ENCODE measurements at places on chromosomes 1 and 21.

DNA sequence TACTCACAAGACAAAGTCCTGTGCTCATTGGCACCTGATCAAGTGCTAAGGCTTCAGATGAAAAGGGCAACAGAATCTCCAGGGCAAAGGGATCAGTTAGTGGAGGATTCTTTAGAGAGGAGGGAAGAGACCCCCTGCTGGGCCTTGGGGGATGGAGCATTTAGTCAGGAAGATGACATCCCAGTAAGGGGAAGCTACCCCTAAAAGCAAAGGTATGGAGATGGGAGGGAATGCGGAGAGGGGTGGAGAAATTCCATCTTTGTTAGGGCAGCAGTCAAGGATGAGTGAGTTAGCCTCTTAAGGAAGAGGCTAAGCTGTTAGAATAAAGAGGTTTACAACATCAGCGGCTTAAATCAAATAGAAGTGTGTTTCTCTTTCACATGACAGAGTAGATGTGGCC, 67.4 kb downstream of the ST6GALNAC3 start:
- no peak for DNase-seq

GRCh38 chr1:37705399-37705798, 13.1 kb downstream of the CDCA8 start:
- DNase-seq = no peak

DNA sequence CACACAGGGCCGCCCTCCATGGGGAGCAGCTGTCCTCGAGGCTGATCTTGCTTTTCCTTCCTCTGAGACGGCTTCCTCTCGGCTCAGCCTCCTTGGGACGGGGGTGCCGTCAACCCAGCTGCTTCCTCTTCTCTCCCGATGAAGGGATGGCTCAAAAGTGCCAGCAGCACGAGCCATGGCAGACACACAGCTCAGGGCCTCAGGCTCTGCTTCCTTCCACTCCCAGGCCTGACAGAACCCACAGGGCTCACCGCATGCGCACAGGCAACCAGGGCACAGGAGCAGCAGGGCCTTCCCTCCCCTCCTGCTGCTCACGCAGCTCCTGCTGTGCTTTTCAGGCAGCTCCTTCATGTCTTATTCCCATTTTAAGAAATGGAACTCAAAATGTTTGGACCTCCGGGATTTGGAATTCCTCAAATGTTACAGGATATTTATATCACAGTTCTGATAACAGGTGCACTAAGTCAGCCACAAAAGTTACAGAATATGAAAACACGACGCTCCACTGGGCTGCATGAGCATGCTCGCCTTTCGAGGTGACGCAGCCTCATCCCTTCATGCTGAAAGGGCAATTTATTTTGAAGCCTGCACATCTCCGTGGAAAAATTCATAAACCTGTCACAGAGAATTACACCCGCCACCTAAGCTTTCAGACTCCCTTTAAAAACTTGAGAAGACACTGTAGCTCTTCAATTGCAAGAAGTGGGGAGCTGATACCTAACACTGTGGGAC, 84.4 kb downstream of the HSF2BP start:
- DNase-seq = no peak

DNA sequence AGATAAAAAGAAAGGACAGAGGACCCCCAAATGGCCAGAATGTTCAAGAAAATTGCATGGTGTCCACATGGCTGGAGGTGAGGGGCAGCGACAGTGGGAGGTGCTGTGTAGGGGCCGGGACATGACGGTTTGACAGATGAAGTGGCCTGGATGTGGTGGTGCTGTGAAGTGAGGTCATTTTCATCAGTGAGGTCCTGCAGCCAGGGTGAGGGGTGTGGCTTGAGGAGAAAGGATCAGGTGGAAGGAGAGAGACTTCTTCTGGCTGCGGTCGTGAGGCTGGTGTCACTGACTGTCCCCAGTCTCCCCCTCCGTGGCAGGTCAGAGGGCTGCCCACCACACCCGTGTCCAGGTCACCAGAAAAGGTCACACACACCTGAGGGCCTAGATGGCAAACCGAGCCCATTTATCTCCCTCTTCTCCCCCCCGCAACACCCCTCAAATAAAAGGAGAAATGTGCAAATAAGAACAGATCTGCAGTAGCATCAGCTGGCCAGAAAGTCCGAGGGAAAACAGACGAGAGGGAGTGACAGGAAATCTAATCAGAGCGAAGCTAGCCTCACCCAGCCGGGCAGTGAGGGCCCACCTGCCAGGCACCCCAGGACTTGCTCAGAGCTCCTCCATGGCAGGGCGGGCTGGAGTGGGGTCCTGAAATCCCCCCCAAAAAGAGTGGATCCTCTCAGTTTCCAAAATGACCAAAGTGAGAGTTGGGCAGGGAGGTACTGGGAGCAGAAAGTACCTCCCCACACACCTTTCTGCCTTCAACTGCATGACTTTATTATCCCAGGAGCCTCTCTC, 148.5 kb upstream of the EDN2 start:
- DNase-seq = no peak

DNA sequence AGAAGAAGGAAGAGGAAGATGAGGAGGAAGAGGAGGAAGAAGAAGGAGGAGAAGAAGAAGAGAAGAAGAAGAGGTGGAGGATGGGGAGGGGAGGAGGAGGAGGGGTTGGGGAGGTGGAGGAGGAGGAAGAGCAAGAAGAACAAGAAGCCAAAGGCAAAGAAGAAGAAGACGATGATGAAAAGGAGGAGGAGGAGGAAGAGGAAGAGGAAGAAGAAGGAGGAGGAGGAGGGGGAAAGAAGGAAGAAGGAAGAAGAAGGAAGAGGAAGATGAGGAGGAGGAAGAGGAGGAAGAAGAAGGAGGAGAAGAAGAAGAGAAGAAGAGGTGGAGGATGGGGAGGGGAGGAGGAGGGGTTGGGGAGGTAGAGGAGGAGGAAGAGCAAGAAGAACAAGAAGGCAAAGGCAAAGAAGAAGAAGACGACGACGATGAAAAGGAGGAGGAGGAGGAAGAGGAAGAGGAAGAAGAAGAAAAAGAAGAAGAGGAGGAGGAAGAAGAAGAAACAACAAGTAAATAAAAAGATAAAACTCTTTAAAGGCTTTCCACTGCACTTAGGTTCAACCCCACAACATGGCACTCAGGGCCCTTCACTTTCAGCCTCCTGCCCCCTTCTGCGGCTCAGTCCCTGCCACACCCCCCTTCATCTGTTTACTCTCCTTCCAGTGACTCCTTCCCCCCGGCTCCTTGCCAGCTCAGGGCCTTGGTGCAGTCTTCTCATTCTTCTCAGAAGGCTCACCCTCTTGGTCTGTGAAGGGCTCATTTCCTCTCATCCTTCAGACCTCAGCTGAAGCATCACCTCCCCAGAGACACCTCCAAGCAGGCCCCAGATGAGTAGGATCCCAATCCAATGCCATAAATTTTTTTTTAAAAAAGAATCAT, 114.0 kb downstream of the KCNN3 start:
- no peak for DNase-seq

DNA sequence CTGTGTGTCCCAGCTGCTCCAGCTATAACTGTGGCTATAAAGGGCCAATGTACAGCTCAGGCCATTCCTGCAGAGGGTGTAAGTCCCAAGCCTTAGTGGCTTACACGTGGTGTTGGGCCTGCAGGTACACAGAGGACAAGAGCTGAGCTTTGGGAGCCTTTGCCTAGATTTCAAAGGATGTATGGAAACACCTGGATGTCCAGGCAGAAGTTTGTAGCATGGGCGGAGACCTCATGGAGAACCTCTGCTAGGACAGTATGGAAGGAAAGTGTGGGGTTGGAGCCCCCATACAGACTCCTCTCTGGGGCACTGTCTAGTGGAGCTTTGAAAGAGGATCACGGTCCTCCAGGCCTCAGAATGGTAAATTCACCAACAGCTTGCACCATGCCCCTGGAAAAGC, 113.9 kb downstream of the RGS21 start:
- DNase-seq = no peak

GRCh38 chr1:67747671-67748546, 62.9 kb downstream of the GADD45A start:
- DNase-seq = no peak

DNA sequence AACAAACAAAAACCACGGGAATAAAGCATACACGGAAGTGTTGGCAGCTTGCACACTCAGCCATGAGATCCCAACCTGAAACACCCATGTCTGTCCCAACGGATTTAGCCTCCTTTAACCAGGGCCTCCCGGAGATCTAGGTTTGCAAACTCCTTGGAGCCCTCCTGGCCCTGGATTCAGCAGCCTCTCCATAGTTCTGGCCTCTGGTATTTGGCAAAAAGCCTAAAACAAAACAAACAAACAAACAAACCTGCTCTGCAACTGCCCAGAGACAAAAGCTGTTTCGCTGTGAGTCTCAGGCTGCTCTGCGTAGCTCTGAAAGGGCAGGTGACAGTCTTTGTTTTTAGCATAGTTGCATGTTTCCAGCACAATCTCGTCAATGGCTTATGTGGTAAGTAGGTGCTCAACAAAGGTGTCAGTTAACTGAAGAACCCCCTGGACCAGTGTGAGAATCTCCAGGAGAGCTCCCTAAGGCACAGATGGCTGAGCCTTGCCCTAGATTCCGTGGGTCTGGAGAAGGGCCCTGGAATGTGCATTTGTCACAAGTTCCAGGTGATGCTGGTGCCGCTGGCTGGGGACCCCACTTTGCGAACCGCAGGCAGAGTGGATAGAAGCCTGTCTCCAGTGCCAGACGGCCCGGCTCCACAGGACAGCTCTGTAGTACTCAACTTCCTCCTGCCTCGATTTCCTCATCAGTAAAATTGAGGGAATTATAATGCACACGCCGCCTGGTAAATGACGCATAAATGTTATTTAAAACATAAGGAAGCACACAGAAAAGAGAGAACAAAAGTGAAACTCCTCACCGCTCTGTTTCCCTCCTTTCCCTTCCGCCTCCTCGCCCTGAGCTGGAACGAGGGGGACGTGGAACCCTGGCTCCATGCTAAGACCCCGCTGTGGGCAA, 86.2 kb downstream of the RIPK4 start:
- DNase-seq = no peak

DNA sequence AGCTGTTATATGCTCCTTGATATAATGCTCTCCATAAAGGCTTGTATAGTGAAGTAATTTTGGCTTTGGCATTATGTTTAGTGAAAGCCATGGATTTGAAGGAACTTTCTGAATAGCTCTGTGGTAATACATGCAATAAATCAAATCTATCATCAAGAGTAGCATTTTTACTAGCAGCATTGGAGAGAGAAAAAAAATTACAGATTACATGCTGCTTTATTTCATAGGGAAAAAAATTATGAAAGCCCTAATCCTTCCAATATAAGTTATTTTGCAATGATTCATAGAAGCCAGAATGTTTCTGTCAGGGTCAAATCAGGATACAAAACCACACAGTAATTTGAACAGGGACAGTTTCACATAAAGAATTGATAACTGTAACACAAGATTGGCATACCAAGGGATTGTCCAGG, 250.0 kb downstream of the SPATA17 start:
- no peak for DNase-seq

- DNase-seq = no peak
These were observed 24.6 kb downstream of the HMGN2 start for GRCh38 chr1:26496861-26497260.

GRCh38 chr21:17976691-17977090, 157.5 kb upstream of the C21orf91 start:
- DNase-seq = no peak

GRCh38 chr1:32116531-32116930, 8.7 kb downstream of the KPNA6 start:
- no peak for DNase-seq

DNA sequence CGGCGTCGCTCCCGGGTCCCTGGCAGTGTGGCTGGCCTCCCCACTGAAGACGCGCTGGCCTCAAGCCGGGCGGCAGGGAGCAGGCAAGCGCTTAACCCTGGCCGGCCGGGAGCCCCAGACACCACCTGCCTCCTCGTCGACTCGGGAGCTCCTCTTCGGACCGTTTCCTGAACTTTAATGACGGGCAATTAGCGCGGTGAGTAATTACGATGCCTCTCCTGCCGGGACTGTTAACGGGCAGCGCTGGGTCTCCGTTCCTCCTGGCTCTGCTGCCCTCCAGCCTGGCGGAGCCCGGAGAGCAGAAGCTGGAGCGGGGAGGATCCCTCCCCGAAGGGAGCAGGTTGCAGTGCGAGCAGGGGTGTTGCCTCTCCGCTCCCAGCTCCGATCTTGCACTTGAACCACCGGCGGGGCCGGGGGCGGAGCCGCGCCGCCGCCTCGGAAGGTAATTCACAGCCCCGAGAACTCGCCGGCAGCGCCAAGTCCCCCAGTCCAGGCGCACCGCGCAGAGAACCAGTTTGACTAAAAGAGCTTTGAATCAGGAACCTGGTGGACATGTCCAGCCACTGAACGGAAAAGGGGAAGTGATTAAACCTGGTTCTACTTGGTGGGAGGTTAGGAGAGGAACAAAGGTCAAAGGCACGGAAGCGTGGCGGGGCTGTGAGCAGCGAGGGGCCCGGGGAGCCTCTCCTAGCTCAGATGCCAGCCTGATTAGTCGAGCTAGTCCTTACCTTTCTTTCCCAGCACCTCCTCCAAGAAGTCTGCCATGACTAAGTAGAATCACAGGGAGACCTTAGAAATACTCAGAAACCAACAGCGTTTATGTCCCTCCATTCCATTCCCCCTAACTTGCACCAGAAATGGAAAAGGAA, 18.3 kb upstream of the PLEKHA6 start:
- DNase-seq = peak; percentile 33

GRCh38 chr1:161427733-161428516, 60.2 kb upstream of the CFAP126 start:
- DNase-seq = peak; percentile 6

DNA sequence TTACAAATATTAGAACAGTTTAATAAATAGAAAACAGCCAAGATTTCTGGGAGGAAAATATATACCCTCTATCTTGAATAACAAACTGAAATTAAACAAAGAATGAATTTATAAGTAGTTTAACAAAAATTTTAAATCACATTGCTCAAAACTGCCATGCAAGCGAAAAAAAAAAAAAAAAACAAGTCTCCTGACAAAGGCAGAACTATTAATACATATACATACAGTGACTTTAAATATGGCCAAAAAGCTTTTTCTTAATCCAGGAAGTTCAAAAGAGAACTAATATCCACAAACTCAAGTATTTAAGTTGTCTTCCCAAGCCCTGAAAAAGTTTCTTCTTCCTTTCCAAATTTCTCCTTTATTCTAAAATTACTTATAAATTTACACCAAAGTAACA, 63.5 kb upstream of the MUTYH start:
- no peak for DNase-seq

GRCh38 chr1:236947794-236948193, 56.4 kb downstream of the MT1HL1 start:
- DNase-seq = no peak

GRCh38 chr1:220485131-220485530, 42.8 kb upstream of the MARK1 start:
- DNase-seq = no peak

Data from activated CD4-positive, alpha-beta T cell treated with anti-CD3 and anti-CD28 coated beads for 24 hours (primary cell).